Activated CD8-positive, alpha-beta memory T cell treated with anti-CD3 and anti-CD28 coated beads, Interleukin-2, amount 10 ng/mL, durations not matched to agents 7 days and 5 days (primary cell): ENCODE measurements at places on chromosomes 12 and 14.

DNA sequence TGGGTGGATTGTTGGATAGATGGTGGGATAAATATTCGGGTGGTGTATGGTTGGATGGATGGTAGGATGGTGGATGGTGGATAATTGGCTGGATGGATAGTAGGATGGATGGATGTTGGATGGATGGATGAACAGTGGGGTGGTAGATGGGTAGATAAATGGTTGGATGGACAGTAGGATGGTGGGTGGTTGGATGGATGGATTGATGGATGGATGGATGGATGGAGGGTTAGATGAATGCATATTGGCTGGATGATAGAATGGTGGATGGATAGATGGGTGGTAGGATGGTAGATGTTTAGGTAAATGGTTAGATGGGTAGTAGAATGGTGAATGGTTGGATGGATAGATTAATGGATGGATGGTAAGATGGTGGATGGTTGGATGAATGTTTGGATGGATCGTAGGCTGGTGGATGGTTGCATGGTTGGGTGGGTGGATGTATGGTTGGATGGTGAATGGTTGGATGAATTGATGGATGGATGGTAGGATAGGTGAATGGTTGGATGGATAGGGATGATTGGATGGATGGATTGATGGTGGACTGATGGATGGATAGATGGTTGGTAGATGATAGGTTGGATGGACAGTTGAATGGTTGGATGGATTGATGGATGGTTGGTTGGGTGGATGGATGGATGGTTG is 23.6 kb downstream of the ZBTB42 start:
- DNase-seq, result no peak

- no peak for DNase-seq
Measured at GRCh38 chr14:76181546-76181945, 29.8 kb downstream of the GPATCH2L start.

DNA sequence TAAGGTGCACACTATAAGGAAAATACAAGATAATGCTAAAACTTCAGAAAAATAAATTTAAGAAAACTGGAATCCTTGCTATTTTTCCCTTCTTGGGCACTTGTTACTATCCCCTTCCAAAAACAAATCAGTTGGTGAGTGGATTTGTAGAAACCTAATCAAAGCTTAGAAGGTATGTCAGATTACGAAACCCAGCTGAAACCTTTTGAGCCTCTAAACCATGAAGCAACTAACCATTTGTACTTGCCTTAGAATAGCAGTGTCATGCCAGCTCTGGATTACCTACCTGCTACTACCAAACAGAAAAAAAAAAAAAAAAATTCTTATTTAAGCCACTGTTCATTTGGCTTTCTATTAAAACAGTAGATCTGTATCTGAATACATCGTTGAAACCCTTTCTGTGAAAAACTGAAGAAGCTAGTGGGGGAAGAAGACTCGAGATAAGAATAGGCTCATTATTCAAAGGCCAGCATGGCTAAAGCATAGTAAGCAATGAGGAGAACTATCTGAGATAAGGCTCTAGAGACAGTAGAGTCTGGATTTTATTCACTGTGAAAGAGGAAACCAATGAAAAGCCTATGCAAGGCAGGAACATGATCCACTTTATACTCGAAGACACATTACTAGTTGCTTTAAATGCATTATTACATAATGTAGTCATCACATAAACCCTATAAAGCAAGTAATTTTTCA is 30.2 kb downstream of the OSBPL8 start:
- no peak for DNase-seq

DNA sequence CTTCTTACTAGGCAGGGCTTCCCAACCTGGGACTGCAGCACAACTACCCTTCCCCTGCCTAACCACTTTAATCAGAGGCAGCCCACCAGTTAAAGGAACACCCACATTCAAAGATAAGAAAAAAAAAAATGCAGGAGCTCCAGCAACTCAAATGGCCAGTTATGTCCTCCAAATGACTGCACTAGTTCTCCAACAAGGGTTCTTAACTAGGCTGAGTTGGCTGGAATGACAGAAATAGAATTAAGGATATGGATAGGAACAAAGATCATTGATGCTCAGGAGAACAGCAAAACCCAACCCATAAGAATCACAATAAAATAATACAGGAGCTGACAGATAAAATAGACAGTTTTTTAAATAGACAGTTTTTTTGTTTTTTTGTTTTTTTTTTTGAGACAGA is 154.2 kb downstream of the PLCZ1 start:
- DNase-seq, result no peak

- no peak for DNase-seq
Measured at GRCh38 chr12:128662101-128662500, 161.7 kb downstream of the SLC15A4 start.

DNA sequence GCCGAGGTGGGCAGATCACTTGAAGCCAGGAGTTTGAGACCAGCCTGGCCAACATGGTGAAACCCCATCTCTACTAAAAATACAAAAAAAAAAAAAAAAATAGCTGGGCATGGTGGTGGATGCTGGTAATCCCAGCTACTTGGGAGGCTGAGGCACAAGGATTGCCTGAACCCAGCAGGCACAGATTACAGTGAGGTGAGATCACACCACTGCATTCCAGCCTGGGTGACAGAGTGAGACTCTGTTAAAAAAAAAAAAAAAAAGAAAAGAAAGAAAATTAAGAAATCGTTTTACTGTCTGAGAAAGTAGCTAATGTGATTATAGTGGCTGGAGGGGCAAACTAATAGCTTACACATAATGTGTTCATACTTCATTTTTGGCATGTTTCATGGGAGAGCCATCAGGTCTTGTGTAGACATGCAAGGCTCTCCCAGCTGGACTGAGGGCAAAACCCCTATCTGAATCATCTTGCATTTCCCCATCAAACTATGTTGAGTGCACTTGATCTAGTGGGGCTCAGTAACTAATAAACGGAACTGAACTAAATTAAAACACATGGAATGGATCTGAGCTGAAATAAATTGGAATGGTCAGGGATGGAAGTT is 16.2 kb downstream of the KIF21A start:
- no peak for DNase-seq

- DNase-seq, result no peak
Measured at GRCh38 chr12:112828541-112828940, 37.0 kb downstream of the RPH3A start.

- DNase-seq, result peak; percentile 64
Measured at GRCh38 chr12:5003025-5003666, 40.5 kb upstream of the KCNA5 start.

DNA sequence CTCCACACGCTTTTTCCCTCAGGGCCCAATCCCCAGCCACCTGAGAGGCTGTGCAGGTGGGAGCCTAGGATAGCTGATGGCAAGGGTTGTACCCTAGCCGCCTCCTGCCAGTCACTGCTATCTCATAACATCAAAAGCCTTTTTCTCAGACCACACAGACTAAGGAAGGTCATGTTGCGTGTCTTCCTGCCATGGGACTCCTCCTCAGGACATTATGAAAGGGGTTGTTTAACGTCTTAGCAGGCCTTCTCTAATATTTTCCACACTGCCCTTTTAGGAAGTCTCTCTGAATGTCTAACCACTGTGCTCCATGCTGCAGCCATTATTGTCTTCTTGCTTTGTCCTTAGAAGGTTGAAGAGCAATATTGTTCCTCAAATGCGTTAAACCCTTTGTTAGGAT is 7.6 kb upstream of the SMUG1 start:
- DNase-seq, result no peak

DNA sequence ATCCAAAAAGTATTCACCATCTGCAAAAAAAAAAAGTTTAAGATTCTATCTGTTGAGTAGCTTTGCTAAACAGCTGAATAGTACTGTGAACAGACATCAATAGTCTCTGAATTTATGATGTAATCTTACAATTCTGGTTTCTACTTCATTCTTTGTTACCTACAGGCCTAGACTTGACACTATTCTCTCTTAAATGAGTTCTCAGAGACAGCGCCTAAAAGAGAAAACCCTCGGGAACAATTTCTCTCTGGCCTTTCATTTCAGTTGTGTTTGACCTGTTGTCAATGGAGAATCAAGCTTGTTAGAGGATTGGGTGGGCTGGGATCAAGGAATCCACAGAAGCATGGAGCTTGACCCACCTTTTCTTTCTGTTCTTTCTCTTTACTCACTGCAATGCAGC is 5.9 kb upstream of the TWF1 start:
- DNase-seq, result no peak

DNA sequence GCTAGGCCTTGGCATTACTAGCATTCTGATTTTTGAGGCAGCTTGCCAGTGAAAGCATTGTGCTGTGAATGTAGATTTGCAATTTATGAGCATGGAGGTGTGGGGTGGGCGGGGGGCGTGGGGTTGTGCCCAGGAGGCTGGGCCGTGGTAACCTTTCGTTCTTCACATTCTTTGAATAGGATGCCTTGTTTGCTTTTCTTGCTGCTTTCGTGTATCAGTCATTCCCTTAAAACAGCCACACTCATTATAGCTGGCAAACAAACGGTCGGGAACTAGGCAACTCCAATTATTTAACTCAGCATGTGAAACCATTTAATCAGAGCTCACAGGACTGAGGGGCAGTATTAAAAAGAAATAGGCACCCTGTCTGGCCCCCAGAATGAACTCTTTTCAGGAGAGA is 115.9 kb upstream of the PELI2 start:
- no peak for DNase-seq

DNA sequence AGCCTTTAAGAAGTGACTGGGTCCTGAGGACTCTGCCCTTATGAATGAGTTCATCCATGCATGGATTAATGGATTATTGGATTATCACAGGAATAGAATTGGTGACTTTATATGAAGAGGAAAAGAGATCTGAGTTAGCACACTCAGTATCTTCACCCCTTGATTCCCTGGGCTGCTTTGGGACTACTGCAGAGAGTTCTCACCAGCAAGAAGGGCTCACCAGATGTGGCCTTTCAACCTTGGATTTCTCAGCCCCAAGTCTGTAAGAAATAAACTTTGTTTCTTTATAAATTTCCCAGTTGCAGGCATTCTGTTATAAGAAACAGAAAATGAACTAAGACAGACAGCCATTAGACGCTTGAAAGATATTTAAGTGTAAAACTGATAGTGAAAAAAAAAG is 509.2 kb downstream of the FLRT2 start:
- no peak for DNase-seq

GRCh38 chr12:14995583-14996425 is 23.0 kb downstream of the PDE6H start:
- DNase-seq, result no peak

GRCh38 chr14:68684466-68685418 is 108.1 kb downstream of the ZFP36L1 start:
- no peak for DNase-seq

DNA sequence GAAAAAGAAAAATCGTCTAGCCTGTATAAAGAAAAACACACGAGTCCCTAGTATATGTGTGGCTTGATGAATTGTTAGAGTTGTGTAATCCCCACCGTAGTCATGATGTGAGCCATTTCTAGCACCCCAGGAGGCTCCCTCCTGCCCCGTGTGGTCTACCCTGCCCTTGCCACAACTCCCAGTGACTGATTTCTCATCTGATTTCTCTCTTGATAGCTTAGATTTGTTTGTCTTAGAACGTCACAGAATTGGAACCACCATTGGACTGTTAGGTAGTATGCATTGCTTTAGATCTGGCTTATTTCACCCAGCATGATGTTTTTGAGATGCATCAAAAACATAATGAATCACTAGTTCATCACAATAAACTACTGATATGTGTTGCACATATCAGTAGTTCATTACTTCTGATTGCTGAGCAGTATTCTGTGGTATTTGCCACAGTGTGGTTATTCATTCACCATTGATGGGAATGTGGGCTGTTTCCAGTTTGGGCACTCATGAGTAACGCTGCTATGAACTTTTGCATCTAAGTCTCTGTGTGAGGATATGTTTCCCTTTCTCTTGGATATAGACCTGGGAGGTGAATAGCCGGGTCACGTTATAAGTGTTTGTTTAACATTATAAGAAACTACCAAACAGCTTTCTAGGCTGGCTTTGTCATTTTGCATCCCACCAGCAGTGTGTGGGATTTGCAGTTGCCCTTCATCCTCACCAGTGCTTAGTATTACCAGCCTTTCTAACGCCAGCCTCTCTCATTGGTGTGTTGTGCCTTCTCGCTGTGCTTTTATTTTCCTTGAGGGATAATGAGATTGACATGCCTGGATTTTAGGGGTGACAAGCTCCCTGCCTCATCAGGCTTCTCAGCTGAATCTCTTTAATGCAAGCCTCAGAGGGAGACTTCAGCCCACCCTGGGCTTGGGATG is 31.9 kb upstream of the NCOR2 start:
- DNase-seq, result peak; percentile 51

DNA sequence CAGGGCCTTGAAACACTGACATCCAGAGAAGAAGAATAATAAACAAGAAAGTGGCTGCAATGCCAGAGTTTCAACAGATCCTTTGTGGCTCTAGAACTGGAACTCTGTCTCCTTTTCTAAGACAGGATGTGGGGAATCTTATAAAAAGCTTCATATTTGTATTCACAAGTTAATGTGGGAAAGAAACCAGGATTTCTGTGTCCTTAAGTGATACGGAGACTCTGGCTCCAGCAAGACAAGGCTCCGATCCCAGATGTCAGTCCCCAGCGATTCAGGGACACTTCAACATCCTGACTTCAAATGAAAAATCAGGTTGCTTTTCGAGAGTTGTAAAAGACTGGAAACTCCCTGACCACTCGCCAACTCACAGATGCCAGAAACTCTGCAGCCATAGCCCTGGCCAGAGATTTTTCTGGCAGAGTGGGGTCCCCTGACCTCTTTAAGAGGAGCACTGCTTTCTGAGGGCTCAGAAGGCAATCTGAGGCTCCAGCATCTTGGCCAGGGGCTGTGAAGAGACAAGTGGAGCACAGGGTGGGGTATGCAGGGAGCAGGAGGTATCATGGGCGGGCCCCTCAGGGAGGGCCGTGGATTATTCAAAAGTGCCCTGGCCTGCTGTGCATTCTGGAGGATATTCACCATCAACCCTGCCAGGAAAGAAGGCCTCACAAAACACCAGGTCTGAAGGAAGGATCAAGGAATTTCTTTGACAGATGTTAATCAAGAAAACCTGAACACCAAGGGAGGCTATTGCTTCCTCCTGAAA is 53.3 kb downstream of the TMX1 start:
- no peak for DNase-seq

DNA sequence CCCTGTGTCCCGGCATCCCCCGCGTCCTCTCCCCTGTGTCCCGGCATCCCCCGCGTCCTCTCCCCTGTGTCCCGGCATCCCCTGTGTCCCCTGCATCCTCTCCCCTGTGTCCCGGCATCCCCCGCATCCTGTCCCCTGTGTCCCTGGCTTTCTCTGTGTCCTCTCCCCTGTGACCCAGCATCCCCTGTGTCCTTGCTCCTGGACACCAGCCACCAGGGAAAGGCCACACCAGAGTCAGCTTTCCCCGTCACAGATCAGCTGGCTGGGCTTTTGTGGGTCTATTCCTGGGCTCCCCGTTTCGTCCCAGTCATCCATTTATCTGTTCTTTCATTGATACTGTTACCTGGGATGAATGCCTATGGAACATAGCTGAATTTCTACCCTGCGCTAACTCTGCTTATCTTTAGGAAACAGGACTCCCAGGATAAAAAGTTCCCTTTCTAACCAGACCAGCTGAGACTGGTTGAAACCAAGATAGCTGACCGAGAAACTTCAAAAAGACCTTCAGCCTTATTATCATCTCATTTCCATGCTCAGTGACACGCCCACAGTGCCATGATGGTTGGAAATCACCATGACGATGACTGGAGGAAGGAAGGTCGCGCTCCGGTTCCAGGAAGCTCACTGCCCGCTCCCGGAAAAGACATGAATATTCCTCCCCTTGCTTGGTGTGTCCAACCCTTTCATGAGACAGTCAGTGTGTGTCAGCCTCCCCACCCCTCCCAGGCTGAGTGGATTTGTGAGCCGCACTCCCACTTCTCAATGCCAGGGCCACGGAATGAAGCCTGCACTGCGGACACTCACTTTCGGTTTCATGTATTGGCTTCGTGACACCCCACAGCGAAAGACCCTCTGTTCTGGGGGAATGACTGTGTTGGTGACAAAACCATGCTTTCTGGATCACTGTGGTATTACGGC is 276.4 kb upstream of the SFSWAP start:
- no peak for DNase-seq

GRCh38 chr14:104582005-104582404 is 2.4 kb downstream of the C14orf180 start:
- no peak for DNase-seq
